ENCODE measurements at places on chromosomes 2 and 18. TPM values are rescaled to one million over a fixed set of nuclear protein-coding genes. Genes with fewer than 3 reads are reported as not detected.

Gene MYOM1
- polyA plus RNA-seq: 883 TPM

Gene MC4R
- 0.20 TPM for polyA plus RNA-seq

Gene AMER3
- not detected for polyA plus RNA-seq

Gene PSMG2
- 50.3 TPM for polyA plus RNA-seq

Gene RPE
- 27.9 TPM for polyA plus RNA-seq

Gene TUBA3E
- not detected for polyA plus RNA-seq

Gene PPP3R1
- 60.9 TPM for polyA plus RNA-seq

Gene AOX1
- not detected for polyA plus RNA-seq

Gene ARHGAP15
- polyA plus RNA-seq: 8.7 TPM

Gene COBLL1
- polyA plus RNA-seq: 16.9 TPM

Gene IL1R1
- polyA plus RNA-seq: 11.4 TPM

Gene SPP2
- polyA plus RNA-seq: not detected

Gene FEV
- not detected for polyA plus RNA-seq

Gene MTCL1
- polyA plus RNA-seq: 28.9 TPM
